ENCODE measurements at places on chromosomes 12 and 14.
A peak's percentile ranks its signal among the peaks of the same experiment; 100 is the strongest.

DNA sequence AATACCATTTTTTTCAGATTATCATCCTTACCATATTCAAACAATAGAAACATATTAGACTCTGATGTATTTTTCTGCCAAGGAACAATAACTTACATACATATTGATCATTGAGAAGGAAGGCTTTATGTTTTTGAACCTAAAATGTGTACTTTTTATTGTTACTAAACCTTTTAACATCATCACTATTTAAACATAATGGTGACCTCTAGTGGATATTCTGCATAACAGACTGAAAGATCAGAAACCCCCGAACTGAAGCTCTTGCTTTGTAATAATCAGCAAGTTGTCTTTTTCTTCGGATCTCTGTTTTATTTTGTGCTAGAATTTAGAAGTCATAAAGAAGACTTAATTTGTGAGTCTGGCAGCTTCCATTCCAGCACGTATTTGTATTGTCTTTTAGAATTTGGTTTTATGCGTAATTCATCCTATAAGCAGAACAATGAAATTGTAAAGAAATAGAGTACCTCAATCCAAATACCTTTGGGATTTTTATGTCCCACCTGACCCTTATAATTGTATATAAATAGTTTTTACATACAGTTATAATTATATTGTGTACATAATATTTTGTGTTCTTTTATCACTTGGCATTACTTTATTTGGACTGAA is 125.9 kb upstream of the ATF1 start:
- DNase-seq, result peak; percentile 60

DNA sequence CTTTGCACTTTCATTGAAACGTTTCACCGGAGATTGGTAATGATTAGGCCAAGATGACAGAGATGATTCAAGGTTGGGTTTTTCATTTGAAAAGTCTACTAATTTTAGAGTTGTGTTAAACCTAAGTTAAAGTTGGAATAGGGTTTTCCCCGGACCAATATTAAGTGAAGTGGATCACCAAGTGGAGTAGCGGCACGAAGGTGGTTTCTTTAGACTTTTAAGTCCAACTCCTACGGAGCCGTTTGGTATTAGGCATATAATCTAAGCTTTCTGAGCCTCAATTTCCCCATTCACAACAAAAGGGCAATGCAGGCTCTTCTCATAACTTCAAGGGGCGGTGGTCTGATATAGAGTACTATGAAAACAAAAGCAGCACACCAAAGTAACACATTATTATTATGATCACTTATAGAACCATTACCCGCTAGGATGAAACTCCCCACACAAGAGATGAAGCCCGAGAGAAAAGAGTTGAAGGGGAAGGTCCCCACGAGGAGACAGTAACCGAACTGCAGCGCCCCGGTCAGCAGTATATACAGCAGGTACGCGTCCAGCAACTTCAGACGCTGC is 413 bp downstream of the DAD1 start:
- no peak for DNase-seq

DNA sequence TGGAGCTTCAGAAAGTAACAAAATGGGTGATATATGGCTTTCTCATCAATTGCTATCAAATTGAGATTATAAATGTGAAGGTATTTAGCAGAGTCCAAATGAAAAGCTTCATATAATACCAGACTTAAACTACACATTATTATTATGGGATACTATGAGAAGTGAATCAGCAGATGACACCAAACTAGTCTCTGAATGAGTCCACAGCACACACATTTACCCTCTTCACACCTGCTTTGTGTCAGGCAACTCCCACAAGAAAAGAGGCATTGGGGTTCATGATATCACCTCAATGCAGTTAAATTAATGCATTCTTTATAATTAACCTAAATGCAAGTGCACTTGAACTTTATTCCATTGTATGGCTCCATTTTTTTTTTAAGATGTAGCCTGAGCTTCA is 330.5 kb downstream of the BCL11B start:
- no peak for DNase-seq

DNA sequence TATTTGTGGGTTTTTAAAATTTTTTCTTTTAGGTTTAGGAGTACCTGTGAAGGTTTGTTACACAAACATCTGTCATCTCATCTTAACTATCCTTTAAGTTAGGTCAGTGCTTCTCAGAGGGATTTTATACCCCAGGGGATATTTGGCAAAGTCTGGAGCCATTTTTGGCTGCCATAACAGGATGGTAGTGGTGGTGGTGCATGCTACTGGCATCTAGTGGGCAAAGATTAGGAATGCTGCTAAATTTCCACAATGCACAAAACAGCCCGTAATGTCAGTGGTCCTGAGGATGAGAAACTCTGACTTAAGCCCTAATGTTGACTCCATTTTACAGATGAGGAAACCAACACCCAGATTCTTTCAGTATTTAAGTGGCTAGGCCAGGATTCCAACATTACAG is 85.2 kb upstream of the MYF6 start:
- no peak for DNase-seq

DNA sequence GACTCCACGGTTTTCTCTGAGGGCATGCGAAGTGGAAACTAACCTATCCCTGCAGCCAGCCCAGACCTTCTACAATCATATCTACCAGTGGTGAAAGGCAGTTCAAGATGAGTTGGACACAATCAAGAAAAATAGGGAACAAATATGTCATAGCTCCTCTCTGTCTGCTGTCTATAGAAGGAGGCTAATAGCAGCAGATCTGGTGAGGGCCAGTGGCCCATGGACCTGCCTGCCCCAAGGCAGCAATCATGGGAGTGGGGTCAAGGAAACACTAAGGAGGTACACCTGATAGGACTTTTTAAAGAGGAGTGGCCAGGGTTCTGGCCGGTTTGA is 149.5 kb downstream of the PRKCH start:
- no peak for DNase-seq

GRCh38 chr12:57966536-57966935 is 25.2 kb downstream of the ATP23 start:
- no peak for DNase-seq

- DNase-seq, result no peak
These were observed 212.1 kb downstream of the GXYLT1 start for GRCh38 chr12:41932470-41932991.

DNA sequence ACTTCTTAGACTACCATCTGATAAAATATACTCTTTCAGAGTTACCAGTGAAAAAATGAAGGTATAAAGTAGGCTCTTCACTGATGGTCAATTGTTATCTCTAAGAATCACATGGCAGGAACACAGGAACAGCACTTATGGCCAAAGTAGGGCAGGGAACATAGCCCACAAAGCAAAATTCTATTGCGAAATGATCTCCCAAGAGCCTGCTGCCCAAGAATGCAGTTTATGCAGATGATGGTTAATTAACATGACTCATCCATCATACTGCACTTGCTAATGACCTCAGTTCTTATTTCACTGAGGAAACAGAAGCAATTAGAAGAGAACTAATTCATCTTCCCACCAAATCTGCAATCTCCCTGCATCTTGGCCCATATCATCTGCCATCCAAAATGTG is 133.8 kb downstream of the SLC2A13 start:
- DNase-seq, result no peak

DNA sequence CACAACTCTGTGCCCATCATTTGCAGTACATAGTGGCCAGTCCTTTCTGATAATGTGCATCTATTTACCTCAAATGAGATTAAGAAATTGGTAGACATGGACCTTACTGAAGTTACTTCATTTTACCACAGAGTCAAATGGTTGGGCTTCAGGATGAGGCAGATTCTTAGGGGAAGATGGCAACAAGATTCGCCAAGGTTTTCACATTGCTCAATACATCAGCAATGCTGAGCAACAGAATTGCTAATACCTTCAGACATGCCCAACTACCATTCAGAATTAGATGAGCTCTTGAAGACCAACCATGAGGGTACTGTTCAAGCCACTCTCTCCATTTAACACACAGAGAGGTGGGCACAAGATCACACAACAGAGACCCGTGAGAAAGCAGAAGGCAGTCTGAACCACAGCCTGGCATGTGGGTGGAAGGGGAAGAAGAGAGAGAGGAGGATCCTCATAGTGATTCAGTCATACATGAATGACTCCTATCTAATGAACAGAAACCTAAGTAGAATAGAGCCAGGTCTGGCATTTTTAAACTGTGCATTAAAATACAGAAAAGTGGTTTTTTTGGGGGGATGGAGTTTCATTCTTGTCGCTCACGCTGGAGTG is 28.5 kb downstream of the CPM start:
- no peak for DNase-seq

GRCh38 chr12:54956322-54956721 is 28.2 kb downstream of the TESPA1 start:
- DNase-seq, result no peak

DNA sequence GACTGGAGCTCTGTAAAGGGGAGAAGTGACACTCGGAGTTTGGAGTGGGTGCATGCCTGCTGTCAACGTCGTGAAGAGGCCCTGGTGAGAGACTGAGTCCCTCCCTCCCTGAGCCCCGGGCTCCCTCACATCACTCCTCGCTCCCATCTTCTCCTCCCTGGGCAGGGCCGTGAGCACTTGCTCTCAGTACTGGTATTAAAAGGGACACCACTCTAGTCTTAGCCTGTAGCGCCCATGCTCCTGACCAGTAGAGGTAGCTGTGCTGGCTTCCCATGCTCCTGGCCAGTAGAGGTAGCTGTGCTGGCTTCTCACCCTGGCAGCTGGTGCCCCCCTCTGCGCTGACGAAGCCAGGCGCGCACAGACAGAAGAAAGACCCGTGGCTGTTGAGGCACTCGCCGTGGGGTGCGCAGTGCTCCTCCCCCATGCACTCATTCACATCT is 14.7 kb downstream of the ISCA2 start:
- DNase-seq, result no peak

- DNase-seq, result no peak
These were observed 104.4 kb upstream of the DIO2 start for GRCh38 chr14:80315681-80316080.

DNA sequence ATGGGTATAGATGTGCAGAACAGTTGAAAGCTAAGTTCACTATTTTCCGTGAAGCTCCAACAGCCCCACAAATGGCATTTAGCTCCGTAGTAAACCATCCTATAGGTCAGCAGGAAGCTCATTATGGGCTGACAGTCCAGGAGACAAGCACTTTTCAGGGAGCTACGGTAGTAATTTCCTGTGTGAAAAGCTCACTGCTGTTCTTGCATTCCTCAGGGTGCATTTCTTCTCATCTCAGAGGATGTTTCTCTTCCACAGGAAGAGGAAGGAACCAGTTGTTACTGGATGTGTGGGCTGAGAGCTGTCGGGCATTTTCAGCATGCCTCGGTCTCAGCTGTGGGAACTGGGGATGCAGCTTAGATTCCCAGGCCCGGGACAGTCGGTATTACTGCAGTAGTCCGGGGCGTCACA is 72.8 kb downstream of the GALNT4 start:
- no peak for DNase-seq

- DNase-seq, result no peak
These were observed 496 bp downstream of the PPP2R5C start for GRCh38 chr14:101761881-101762529.

DNA sequence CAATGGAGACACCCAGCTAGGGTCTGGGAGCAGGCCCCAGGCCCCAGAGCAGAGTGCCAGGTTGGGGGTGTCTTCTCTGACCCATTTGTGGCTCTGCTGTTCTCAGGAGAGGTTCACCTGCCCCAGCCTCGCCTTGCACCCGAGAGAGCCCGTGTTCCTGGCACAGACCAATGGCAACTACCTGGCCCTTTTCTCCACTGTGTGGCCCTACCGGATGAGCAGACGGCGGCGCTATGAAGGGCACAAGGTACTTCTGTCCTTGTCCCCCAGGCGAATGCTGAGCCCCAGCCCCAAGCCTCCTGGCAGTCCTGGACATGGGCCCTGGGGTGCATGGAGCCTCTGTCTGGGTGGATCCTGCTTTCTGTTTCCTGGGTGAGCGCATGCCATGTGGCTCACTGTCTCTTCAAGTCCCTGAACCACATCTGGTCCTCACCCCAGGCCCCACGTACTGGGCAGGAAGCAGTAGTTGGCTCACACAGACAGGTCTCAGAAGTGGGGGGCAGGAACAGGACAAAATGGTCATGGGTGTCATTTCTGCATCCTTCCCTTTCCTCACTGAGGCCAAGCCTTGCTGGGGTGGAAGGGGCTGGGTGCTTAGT is 58.2 kb downstream of the BEGAIN start:
- DNase-seq, result no peak

GRCh38 chr12:94191023-94191422 is 42.6 kb downstream of the PLXNC1 start:
- DNase-seq, result no peak

DNA sequence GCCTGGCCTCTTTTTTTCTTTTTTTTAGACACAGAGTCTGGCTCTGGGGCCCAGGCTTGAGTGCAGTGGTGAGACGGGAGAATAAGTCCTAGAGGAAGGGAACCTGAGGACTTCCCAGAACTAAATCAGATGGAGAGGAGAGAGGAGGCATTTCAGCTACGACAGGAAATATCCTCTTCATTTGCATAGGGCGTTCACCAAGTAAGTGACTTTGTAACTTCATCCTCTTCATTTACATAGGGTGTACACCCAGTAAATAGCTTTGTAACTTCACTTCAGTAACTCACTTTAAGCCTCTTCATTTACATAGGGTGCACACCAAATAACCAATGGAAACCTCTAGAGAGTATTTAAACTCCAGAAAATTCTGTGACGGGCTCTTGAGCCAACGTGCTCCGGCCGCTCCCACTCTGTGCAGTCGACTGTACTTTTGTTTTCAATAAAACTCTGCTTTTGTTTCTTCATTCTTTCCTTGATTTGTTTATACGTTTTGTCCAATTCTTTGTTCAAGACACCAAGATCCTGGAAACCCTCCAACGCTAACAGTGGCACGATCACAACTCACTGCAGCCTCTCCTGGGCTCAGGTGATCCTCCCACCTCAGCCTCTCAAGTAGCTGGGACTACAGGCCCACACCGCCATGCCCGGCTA is 21.4 kb upstream of the ANKRD9 start:
- no peak for DNase-seq

GRCh38 chr12:47775100-47775911 is 2.3 kb downstream of the SLC48A1 start:
- DNase-seq, result no peak

DNA sequence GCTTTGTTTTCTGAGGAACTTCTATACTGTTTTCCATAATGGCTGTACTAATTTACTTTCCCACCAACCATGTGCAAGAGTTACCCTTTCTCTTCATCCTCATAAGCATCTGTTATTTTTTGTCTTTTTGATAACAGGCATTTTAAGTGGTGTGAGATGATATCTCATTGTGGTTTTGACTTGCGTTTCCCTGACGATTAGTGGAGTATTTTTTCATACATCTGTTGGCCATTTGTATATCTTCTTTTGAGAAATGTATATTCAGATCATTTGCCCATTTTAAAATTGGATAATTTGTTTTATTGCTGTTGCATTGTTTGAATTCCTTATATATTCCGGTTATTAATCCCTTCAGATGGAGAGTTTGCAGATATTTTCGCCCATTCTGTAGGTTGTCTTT is 10.2 kb upstream of the HMGA2 start:
- DNase-seq, result no peak
